ENCODE measurements at places on chromosomes 7 and 10.

DNA sequence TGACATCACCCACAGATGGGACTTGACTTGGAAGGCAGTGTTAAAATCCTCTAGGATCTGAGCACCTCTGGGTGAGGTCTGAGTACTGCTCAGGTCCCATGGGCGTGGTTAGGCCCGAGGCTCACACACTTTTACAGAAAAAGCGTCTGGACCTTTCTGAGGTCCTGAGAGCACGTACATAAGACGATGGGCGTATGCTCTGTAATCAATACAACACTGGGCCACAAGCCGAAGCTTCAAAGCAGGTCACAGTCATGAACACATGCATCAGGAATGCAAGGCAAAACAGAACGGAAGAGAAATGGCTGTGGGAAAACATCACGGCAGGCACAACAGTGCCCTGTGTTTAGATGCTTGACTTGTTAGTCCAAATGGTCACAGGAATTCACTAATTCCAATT, 112.2 kb downstream of the LARP4B start:
- no peak for DNase-seq

DNA sequence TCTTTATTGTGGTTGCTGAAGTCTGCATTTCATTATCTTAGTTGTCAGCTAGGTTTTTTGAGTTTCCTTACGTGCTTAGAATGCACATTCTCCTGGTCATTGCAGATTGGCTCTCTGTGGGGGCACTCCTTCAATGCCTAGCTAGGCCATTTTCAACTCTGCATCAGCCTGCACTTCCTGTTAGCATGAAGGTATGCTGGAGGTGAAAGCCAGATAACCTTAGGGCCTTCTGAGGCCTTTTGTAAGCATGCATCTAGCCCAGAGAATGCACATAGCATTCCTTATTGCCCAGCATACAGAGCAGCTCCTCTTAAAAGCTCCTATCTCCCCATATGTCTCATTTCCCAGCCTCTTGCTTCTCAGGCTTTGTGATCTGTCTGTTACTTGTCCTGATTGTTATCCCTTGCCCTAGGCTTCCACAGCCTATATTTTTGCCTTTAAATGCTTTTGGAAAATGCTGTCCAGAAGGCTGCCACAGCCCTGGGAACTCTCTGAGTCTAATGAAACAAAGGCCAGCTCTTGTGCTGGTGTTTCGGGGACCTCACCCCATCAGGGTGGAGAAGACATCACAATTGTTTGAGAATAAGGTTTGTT, 108.1 kb upstream of the IGFBP3 start:
- no peak for DNase-seq

- no peak for DNase-seq
Measured at GRCh38 chr7:133059263-133059662, 22.6 kb downstream of the CHCHD3 start.

DNA sequence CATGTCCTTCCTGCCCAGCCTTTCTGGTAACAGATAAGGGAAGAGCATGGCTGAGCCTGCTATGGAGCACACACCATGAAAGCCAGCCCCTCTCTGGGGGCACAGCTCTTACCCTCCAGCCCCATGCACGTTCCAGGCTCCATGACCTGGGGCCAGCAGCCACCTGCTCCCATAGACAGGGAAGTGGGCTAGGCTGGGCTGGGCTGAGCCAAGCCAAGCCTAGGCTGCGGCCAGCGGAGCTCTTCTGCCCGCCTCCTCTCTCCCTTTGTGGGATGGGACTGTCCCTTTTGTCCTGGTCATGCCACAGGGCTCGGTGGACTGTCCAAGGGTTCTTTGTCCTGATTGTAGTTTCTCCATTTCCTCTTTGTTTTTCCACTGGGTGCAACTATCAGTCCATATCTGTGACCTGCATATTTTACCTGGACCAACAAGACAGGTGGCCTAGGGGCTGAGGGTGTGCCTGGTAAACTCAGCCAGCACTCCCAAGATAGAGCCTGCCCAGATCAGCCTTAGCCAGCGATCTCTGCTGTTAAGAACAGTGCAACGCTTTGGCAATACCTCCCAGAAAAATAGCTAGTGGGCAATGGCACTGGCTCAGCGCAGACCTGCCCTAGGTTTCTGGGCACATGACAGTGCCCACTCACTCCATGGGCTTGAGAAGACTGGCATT, 97.2 kb upstream of the BTBD16 start:
- no peak for DNase-seq

GRCh38 chr10:71864911-71865361, 13.9 kb upstream of the PSAP start:
- no peak for DNase-seq

- DNase-seq: no peak
Measured at GRCh38 chr7:33845991-33846509, 59.3 kb upstream of the BMPER start.

- DNase-seq: peak; percentile 87
Measured at GRCh38 chr7:130141161-130141883, 63.9 kb downstream of the TMEM209 start.

DNA sequence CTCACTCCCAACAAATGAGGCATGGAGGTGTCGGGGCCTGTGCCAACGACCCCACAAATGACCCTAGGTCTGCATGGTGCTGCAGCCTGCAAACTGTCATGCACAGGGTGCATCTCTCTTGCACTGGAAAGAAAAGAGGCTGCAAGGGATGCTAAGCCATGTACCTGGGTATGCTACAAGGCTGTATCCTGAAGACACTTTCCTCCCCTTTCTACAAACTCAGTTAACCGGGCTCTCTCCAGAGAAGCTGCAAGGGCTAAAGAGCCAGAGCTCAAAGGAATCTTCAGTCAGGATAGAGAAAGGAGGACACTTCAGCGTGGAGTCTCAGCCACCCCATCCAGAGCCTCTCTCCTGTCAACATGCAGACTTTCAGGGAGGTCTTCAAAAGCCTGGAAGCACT, 449.0 kb downstream of the GRID1 start:
- no peak for DNase-seq

- peak; percentile 82 for DNase-seq
Measured at GRCh38 chr7:30911561-30911969, at the start of gene AQP1. Gene AQP1, plus strand, starts transcription at chr7:30911853. Its CDS starts 57 bp downstream, at chr7:30911910.

- no peak for DNase-seq
Measured at GRCh38 chr7:31679574-31680305, 7.3 kb upstream of the PPP1R17 start.

DNA sequence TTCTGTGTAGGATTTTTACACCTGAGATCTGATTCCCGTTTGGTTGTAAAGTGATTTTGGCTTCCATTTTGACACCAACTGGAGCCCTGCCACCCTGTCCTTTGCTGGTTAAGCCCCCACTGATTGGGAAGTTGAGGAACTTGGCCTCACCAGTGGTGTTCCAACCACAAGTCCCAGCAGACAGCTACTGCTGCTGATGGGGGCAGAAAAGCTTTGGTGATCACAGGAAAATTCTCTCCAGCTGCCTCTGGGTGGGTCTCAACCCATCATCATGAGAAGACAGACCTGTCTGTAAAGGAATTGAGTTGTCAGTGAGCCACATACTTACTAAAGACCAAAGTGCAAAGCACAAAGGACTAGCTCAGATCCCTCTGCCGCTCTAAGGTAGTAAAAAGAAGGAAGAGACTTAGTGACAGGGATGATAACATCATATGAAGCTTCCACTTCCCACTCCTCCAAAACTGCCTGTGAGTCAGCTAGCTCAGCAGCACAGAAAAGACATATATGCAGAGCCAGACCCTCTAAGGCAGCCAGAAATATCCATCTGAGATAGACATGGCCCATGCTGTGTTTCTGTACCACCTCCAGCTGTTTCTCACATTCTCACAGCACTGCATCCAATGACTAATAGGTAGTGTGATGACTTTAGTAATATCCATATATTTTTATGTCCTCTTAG, 22.4 kb upstream of the LRRC17 start:
- DNase-seq: no peak

- DNase-seq: no peak
Measured at GRCh38 chr10:117492504-117492903, 50.0 kb upstream of the EMX2 start.

DNA sequence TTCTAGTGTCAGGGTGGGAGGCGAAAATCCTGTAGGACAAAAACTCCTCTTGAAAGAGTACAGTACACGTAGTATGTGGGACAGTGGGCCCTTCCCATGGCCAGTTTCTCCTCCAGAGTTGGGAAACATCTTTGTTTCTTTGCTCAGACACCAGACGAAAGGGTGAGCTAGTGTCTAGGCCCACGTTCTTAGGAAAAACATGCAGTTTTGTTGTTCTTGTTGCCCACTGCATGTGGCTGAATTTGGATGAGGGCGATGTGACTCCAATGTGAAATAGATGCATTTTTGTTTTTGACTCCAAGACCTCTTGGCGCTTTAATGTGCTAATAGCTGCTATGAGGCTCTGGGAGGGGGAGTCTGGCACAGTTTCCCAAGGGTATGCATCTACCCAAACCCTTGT, 100.8 kb downstream of the ATXN7L1 start:
- no peak for DNase-seq

GRCh38 chr10:119491966-119492757, 50.4 kb downstream of the RGS10 start:
- DNase-seq: no peak

GRCh38 chr7:155918720-155919390, 106.6 kb upstream of the SHH start:
- DNase-seq: peak; percentile 86

DNA sequence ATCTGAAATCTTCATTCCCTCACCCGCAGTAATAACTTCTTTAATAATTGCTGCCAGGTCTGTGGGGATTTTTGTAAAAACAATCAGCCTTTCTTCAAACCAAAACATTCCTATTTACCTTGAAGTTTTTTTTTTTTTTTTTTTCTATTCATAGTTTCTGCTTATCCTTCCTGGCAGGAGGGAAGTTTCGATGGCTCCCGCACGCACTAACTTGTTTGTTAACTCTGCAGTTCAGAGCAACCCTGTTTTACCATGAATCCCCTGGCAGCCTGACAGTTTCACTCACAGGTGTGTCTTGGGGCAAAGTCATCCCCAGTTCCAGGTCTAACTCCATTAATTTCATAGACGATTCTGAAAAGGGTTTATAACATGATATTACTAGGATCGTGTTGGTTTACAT, 149.3 kb downstream of the KLF6 start:
- DNase-seq: peak; percentile 77

DNA sequence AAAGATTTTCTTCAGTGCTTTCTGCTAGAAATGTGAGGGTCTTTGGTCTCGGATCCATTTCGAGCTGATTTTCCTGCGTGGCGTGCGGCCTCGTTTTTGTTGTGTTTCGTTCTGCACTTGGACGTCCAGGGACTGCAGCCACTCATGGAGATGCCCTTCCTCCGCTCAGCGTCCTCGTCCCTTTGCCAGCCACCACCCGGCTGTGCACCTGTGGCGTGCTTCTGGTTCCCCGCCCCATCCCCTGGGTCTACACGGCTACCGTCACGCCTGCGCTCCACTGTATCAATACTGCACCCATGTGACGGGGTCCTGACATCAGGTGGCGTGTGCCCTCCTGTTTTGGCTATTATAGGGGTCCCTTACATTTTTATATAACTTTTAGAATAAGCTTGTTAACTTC, 42.7 kb upstream of the NKX6-2 start:
- no peak for DNase-seq

GRCh38 chr7:47811632-47812380, 136.5 kb downstream of the PKD1L1 start:
- no peak for DNase-seq

GRCh38 chr10:80580638-80581468, 43.2 kb downstream of the SH2D4B start:
- DNase-seq: no peak

- DNase-seq: no peak
Measured at GRCh38 chr7:71229699-71230098, 97.8 kb downstream of the GALNT17 start.

GRCh38 chr7:82715344-82715743, 271.8 kb upstream of the CACNA2D1 start:
- no peak for DNase-seq

- DNase-seq: no peak
Measured at GRCh38 chr7:141178486-141179135, 104.7 kb downstream of the TMEM178B start.

GRCh38 chr7:45922810-45923209, 1.7 kb upstream of the IGFBP3 start:
- DNase-seq: peak; percentile 14

- no peak for DNase-seq
Measured at GRCh38 chr10:26430641-26431163, 7.4 kb upstream of the APBB1IP start.

GRCh38 chr10:102523250-102524029, 19.7 kb downstream of the SUFU start:
- DNase-seq: no peak

- DNase-seq: no peak
Measured at GRCh38 chr7:99011341-99011705, 132.6 kb downstream of the SMURF1 start.

- no peak for DNase-seq
Measured at GRCh38 chr10:16856092-16856491, 38.9 kb upstream of the RSU1 start.

GRCh38 chr7:79406371-79406770, 47.1 kb downstream of the MAGI2 start:
- no peak for DNase-seq
